GM23338 (cell line): ENCODE measurements at places on chromosomes 4 and X. TPM values are rescaled to one million over a fixed set of nuclear protein-coding genes. Genes with fewer than 3 reads are reported as not detected.

The CLDN22 gene
- total RNA-seq: not detected in 2 replicates

The NHSL2 gene
- total RNA-seq: 7.0 and 9.5 TPM in 2 replicates

The CNKSR2 gene
- total RNA-seq: 40.9 and 49.5 TPM in 2 replicates

The LUZP4 gene
- not detected in 2 replicates for total RNA-seq

The AMELX gene
- total RNA-seq: not detected in 2 replicates

The FDCSP gene
- total RNA-seq: not detected in 2 replicates

The VEGFD gene
- total RNA-seq: not detected in 2 replicates

The SMIM31 gene
- total RNA-seq: not detected in 2 replicates

The HERC6 gene
- total RNA-seq: 6.5 and 7.3 TPM in 2 replicates

The ADAM29 gene
- 0.04 TPM in 1 of 2 replicates, not detected in the other for total RNA-seq

The SPANXA2 gene
- 0.45 TPM in 1 of 2 replicates, not detected in the other for total RNA-seq

The TBC1D9 gene
- total RNA-seq: 0.56 and 0.66 TPM in 2 replicates

The GAGE1 gene
- not detected in 2 replicates for total RNA-seq

The SLC38A5 gene
- 47.0 and 47.7 TPM in 2 replicates for total RNA-seq

The FANCB gene
- 8.8 and 16.8 TPM in 2 replicates for total RNA-seq

The FLNA gene
- total RNA-seq: 1,228 and 1,445 TPM in 2 replicates

The CT83 gene
- total RNA-seq: not detected in 2 replicates

The PGAM4 gene
- total RNA-seq: 0.35 and 0.52 TPM in 2 replicates

The IQSEC2 gene
- total RNA-seq: 81.6 and 92.2 TPM in 2 replicates

The HSD17B13 gene
- total RNA-seq: not detected in 2 replicates

The EREG gene
- total RNA-seq: 4.2 TPM in 1 of 2 replicates, not detected in the other

The NDUFA1 gene
- 29.1 and 33.2 TPM in 2 replicates for total RNA-seq

The SPANXA1 gene
- total RNA-seq: 0.45 TPM in 1 of 2 replicates, not detected in the other

The LIMCH1 gene
- total RNA-seq: 1.5 and 4.4 TPM in 2 replicates

The ABHD18 gene
- total RNA-seq: 14.4 and 18.6 TPM in 2 replicates

The NUDT10 gene
- 35.5 and 37.3 TPM in 2 replicates for total RNA-seq

The TLR1 gene
- total RNA-seq: 0.07 TPM in 1 of 2 replicates, not detected in the other

The TSPAN6 gene
- total RNA-seq: 55.6 and 63.1 TPM in 2 replicates

The CLIC2 gene
- 0.56 and 0.85 TPM in 2 replicates for total RNA-seq

The ABCD1 gene
- total RNA-seq: 4.0 and 8.9 TPM in 2 replicates

The EVC gene
- 12.8 and 31.0 TPM in 2 replicates for total RNA-seq

The NLGN3 gene
- 15.3 and 17.2 TPM in 2 replicates for total RNA-seq

The MGST2 gene
- 4.6 and 8.3 TPM in 2 replicates for total RNA-seq

The IL3RA gene
- 0.39 TPM in 1 of 2 replicates, not detected in the other for total RNA-seq

The TXK gene
- total RNA-seq: 0.14 and 0.50 TPM in 2 replicates

The ADH6 gene
- 0.47 TPM in 1 of 2 replicates, not detected in the other for total RNA-seq

The ZIC3 gene
- 72.9 and 84.4 TPM in 2 replicates for total RNA-seq

The ASB12 gene
- 0.39 and 1.2 TPM in 2 replicates for total RNA-seq

The DDX53 gene
- total RNA-seq: not detected in 2 replicates

The SEPTIN6 gene
- total RNA-seq: 43.3 and 43.6 TPM in 2 replicates

The STAP1 gene
- not detected in 2 replicates for total RNA-seq

The MAGEA12 gene
- 0.27 and 0.38 TPM in 2 replicates for total RNA-seq

The PAGE2 gene
- not detected in 2 replicates for total RNA-seq

The MECP2 gene
- 32.7 and 34.0 TPM in 2 replicates for total RNA-seq

The CXorf65 gene
- not detected in 2 replicates for total RNA-seq

The TRPC3 gene
- 0.74 and 1.0 TPM in 2 replicates for total RNA-seq

The F8A2 gene
- total RNA-seq: not detected in 2 replicates

The ALB gene
- total RNA-seq: not detected in 2 replicates

The USP51 gene
- total RNA-seq: 4.7 and 5.5 TPM in 2 replicates

The GK2 gene
- total RNA-seq: not detected in 2 replicates

The CENPVL1 gene
- 4.4 and 5.2 TPM in 2 replicates for total RNA-seq
